CD8-positive, alpha-beta T cell (primary cell): ENCODE measurements at places on chromosomes 3 and 15. TPM values are rescaled to one million over a fixed set of nuclear protein-coding genes. Genes with fewer than 3 reads are reported as not detected.

DNA sequence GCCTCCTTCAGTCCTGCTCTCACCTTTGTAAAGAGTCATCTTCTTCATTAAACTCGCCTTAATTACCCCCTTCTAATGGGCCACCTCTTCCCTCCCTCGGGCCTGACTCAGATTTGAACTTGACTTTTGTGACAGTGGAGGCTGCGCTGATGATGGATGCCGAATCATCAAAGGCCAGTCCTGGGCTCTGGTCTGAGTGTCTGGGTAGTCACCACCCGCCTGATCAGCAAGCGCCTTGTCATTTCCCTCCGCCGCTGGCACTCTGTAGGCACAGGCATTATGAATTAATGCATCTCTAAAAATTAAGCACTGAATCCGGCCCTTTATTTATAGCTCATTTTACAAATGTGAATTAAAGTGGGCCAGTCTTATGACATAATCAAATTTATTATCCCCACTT lies 116.7 kb upstream of the PROK2 start:
- DNase-seq: no peak

GRCh38 chr3:196661400-196661799 lies 21.9 kb downstream of the NRROS start:
- no peak for DNase-seq

DNA sequence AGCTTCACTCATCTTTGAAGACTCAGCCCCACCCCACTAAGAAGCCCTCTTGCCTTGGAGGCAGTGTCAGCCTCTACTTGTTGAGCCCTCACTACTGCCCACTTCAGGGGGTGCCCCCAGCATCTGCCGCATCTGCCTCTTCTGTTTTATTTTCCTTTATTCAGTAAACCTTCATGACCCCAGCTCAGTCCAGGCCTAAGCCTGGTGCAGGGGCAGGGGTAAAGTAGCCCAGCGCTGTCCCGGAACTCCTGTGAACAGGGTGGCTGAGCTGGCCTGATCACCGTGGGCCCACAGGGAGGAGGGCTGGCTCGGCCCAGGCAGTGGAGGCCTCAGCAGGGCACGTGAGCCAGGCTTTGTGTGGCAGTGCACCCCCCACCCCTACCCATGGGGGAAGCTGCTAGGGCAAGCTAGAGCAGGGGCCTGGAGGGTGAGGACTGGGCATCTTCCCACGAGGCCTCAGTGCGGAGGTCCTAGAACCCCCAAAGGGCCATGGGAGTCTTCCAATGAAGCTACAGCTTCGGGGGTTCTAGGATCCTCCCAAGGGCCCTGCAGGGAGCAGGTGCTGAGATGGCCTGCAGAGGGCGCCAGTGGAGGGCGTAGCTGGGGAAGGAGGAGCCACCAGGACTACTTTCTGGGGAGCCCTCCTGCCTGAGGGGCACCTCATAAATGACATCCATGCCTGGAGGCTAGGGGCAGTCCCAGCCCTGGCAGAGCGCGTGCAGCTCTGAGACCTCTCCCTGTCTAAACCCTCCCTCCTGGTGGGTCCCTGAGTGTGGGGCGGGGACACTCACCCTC lies 36.0 kb downstream of the TSPAN3 start:
- no peak for DNase-seq

DNA sequence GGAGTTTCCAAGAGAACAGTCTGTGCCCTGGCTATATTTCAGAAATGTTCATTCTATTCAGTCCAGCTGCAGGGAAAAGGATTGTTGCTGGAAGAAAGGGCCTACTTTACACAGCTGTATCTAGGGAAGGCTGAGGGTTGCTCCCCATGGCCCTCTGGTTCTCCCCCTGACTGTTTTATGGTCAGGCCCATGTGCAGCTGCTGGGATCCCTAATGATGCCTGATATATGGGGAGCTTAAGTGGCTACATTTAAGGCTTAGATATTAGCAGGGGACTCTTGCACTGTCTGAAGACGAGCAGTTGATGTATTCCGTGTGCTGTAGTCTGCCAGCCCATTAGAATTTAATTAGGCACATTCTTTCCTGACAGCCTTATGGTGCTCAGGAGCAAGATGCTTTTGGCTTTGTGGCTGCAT lies 72.0 kb downstream of the FAM43A start:
- no peak for DNase-seq

GRCh38 chr3:13963137-13963886 lies 83.4 kb upstream of the WNT7A start:
- no peak for DNase-seq

CYFIP1 gene
- total RNA-seq: 2.5 TPM

ARHGAP31 gene
- 1.00 TPM for total RNA-seq
